ENCODE measurements at places on chromosomes 7 and 10.

GRCh38 chr7:108637049-108637621 lies 67.5 kb downstream of the DNAJB9 start:
- peak; percentile 85 for DNase-seq

GRCh38 chr7:47149971-47150370 lies 431.9 kb downstream of the TNS3 start:
- DNase-seq, result no peak

DNA sequence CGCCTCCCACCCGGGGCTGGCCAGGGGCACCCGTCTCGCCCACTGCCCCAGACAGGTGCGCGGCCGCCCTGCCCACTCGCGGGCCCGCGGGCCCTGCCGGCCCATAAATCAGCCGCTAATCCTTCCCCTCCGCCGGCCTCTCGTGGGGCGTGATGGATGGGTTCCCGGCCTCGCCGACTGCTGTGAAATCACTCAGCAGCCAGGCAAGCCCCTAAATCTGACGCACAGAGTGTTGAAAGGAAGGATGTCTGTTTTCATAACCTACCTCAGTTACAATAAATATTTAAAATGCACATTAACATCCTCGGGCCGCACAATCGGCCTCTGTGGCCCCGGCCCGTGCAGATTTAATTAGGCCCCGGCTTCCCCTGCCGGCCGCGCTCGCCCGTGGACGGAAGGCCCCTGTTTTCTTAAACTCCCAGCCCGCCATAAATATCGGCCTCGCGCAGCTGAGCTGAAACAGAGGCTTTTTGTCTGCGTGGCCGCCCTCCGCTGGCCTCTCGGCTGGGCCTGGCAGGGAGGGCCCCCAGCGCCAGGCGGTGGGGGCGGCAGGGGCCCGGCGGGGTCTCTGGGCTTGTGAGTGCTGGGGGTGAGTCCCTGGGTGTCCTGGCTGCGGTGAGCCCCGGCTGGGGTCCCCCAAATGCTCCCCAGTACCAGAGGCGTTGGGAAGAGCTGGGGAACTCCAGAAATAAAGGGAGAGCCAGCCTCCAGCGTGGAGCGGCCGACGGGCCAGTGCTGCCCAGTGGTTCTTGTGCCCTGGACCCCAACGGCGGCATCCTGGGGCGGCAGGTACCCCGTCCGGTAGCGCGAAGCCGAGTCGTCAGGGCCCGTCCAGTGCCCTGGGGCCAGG lies 90.7 kb downstream of the UNCX start:
- no peak for DNase-seq

GRCh38 chr7:138257459-138258196 lies 181.4 kb downstream of the AKR1D1 start:
- no peak for DNase-seq

DNA sequence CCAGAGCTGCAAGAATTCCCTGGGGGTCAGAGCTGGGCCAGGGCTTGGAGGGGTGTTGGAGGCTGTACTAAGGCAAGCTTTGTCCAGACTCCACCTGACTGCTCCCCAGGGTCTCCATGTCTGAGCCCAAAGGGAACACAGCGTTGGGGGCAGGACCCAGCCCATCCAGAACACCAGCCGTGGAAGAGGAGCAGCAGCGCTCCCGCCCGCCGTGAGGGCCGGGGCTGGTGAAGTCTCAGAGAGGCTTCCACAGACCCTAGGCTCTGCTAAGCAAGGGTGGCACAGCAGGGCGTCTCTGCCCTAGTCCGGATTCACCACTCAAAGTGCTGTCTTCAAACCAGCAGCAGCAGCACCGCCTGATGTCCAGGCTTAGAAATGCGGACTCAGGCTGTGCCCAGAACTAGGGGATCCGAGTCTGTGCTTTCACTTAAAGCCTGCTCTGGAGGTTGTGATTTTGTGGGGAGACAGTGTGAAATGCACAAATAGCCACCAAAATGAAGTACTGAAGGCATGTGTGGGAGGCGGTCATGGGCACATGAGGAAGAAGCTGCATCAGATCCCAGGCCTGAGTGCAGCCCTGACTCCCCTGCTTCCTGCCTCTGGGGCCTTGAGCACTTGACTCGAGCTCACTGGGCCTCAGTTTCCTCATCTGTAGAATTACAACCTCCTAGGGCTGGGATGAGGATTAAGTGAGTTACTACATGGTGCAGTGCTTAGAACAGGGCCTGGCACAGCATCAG lies 16.6 kb upstream of the AQP1 start:
- no peak for DNase-seq

DNA sequence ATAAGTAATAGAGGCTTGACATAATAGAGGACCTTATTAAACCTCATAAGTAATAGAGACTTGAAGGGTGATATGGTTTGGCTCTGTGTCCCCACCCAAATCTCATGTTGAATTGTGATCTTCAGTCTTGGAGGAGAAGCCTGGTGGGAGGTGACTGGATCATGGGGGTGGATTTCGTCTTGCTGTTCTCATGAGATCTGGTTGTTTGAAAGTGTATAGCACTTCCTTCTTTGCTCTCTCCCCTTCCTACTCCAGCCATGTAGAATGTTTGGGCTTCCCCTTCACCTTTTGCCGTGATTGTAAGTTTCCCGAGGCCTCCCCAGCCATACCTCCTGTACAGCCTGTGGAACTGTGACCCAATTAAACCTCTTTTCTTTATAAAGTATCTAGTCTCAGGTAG lies 8.6 kb downstream of the KIFBP start:
- no peak for DNase-seq

- no peak for DNase-seq
Measured at GRCh38 chr10:10591715-10592341, 425.8 kb upstream of the CELF2 start.

DNA sequence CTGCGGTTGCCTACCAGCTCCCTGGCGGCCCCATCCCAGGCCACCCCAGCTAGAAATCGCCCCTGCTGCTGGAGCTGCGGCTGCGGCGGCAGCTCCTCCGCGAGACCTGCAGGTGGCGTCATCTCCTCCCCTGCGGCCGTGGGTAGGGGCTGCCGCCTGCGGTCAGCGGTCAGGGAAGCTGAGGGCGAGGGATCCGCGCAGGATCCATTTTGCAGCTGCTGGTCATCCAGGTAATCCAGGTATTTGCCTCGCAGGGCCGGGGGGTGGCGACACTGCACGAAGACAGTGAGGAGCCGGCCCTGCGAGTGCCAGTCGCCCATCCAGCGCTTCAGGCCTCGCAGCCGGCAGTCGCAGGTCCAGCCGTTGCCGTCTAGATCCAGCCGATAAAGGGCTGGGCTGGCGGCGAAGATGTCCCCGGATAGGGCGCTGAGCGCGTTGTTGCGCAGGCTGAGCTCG lies 1.5 kb downstream of the TRIL start:
- DNase-seq, result peak; percentile 33

- DNase-seq, result no peak
Measured at GRCh38 chr7:69761290-69761922, 163.1 kb downstream of the AUTS2 start.

- no peak for DNase-seq
Measured at GRCh38 chr10:27072436-27073114, 27.7 kb downstream of the ANKRD26 start.

- no peak for DNase-seq
Measured at GRCh38 chr7:51230723-51231122, 85.9 kb downstream of the COBL start.

- no peak for DNase-seq
Measured at GRCh38 chr10:44357023-44357540, 27.8 kb downstream of the CXCL12 start.

DNA sequence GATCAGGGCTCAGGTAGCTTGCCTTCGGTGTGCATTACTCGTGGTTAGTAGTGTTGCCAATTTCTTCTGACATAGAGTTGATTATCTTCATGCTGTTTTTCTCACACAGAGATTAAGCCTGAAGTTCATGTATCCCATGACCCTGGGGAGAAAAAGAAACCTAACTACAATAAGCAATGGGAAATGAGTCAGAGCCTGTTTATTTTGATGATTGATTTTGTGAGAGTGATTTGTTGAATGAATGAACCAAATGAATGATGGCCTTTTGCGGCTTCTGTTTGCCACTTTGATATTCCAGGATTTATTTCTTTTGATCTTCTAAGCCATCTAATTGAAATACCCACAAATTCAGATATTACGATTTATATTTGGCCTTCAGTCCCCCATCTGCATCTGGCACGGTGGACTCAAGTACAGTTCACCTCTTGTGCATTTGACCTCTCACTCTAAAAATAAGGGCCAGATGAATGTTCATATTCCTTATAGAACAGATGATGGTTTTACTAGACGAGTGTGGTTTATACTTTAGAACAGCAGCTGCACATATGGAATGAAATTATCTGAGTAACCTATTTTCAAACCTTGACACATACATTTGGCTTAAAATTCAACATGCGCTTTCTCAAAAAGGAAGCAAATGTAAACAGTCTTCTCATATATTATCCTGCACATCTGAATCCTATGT lies 110.7 kb downstream of the PLCE1 start:
- DNase-seq, result no peak

DNA sequence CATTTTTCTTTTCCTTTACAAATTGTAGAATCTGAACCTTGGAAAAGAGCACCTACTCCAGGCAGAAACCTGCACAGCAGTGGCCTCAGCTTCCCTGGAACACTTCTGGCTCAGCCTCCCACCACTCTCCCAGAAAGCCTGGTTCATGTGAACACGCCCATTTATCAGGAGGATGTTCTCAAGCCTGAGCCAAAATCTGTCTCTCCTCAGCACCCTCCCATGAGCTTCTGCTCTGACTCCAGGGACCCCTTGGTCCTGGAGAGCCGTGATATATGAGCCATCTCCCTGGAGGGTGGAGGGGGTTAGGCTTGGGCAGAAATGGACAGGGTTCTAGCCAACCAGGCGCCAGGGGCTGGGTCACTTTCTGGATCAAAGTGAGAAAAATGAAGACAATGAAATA lies 10.1 kb downstream of the GDF2 start:
- DNase-seq, result no peak

- no peak for DNase-seq
Measured at GRCh38 chr10:28139138-28139537, 140.3 kb upstream of the ODAD2 start.

DNA sequence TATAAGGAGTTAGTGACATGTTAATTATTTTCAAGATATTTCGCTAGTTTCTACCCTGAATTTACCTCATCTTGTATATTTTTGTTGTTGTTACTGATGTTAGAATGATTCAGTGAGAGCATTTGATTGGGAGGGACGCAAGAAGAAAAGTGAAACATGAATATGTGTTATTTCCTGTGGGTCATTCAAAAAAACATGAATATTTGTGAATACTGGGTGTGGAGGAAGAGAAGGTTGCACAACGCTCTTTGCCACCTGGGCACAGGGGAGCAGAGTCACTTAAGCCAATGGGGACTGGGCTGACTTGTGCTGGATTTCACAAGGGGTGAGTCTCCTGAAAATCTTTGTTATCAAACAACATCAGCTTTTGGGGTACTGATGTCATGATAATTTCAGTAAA lies 39.5 kb downstream of the AGK start:
- DNase-seq, result no peak

DNA sequence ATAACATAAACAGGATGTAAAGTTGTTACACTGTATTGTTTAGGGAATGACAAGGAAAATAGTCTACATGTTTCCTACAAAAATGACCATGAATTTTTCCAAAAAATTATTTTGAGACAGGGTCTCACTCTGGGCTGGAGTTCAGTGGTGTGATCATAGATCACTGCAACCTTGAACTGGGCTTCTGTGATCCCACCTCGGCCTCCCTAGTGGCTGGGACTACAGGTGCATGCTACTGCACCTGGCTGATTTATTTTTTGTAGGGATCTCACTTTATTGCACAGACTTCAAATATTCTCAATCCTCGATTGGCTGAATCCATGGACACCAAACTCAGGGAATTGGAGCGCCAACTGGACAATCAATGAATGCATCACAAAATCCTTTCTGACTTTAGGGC lies 6.6 kb downstream of the CHCHD2 start:
- DNase-seq, result no peak

Measured in NCI-H2029 treated with DMSO at 0.1 percent for 48 hours (cell line).